ENCODE measurements at places on chromosomes 16 and 17. TPM values are rescaled to one million over a fixed set of nuclear protein-coding genes. Genes with fewer than 3 reads are reported as not detected.

DNA sequence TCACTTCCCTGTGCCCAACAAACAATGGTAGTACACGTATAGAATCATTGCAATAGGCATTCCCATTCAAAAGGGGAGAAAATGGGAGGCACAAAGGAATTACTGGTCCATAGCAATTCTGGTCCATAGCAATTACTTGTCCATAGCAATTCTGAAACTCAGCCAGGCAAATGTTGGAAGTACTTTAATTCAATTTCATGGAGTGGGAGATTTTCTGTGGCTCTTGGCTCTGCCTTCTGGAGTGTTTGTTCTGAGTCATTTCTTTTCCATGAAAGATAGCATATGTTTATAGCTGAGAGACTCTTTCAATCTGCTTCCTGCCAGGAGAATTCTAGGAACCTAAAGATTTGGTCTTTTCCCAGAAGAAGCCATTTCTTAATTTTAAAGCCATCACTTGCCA, 182.8 kb upstream of the ELAC2 start:
- no peak for DNase-seq

- DNase-seq = no peak
Measured at GRCh38 chr17:63282455-63282854, 163.7 kb downstream of the CYB561 start.

GRCh38 chr16:6602405-6602804, 730.2 kb upstream of the RBFOX1 start:
- DNase-seq = no peak

GRCh38 chr17:36686123-36686669, 84.8 kb downstream of the MRM1 start:
- no peak for DNase-seq

Gene ADORA2B
- total RNA-seq = 4.9 TPM

DNA sequence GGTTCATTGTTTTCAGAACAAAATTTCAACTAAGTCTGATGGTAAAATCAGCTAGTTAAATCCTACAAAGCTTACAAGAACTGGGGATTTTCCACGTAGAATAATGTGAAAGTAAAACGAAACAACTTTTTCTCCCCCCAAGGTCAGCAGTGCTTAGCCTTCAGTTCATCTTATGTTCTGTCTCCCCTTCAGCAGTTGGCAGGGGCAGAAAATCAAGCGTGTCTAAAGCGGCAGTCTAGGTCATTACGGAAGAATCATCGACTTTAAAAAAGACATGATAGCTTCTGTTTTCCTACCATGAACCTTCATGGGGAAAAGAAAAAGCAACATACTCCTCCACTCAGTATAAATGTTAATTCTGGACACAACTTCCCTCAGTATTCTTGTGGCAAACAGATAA, 50.7 kb downstream of the GNA13 start:
- DNase-seq = no peak

GRCh38 chr16:57343221-57343620, 15.4 kb upstream of the CCL22 start:
- DNase-seq = no peak

Gene LHX1
- total RNA-seq = not detected

Gene USP36
- 50.2 TPM for total RNA-seq

GRCh38 chr17:74257311-74257710, 16.7 kb upstream of the DNAI2 start:
- no peak for DNase-seq

GRCh38 chr16:50335196-50335958, 33.4 kb downstream of the BRD7 start:
- no peak for DNase-seq

GRCh38 chr17:9859781-9860180, 34.1 kb downstream of the GLP2R start:
- no peak for DNase-seq

DNA sequence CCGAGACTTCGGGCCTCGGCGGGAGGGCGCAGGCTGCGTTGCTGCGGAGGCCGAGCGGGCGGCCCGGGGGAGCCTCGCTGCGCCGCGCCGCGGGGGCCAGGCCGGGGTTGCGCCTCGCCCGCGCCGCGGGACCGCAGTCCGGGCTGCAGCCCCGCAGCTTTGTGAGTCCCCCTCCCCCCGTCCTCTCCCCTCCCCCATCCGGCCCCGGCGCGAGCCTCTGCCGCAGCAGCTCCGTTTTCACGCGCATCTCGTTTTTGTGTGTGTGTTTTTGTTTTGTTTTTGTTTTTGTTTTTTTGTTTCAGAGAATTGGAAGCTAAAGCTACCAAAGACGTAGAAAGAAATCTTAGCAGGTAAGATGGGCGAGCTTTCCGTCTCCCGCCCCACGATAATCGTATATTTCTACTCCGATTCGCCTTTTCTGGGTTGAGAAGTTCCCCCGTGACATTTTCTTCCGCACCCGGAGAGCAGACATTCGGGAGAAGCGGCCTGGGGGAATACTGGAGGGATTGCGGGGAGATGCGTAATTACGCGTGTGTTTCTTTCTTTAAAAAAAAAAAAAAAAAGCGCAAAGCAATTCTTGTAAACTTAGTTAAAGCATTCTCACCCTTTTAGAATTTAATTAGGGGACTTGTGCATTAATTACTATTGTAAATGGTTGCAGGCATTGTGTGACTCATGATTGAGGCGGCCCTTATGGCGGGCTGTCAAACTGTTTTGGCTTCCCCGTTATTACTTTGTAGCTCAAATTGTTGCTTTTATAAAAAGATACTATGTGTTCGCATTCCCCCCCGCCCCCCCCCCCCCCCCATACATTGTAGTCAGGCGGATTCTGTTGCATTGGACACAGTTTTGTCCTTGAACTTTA, 732 bp downstream of the TNRC6A start:
- DNase-seq = no peak

Gene GHDC
- 29.1 TPM for total RNA-seq

DNA sequence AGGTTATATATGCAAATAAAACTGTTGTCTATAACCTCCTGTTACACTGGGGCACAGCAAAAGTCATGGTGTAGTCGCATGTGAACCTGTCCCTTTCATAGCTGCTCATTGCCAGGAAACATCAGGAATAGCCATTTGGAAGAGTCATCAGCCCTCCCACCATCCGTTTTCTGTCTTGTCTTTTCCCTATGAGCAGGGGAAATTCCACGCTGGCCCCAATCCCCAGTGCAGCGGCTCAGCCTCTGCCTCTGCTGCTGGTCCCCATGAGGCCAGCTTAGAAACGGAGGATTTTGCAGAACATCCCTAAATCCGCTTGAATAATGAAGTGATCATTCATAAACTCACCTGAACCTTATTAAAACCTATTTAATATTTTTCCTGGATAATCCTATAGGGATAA, 10.5 kb downstream of the MAPT start:
- DNase-seq = no peak

DNA sequence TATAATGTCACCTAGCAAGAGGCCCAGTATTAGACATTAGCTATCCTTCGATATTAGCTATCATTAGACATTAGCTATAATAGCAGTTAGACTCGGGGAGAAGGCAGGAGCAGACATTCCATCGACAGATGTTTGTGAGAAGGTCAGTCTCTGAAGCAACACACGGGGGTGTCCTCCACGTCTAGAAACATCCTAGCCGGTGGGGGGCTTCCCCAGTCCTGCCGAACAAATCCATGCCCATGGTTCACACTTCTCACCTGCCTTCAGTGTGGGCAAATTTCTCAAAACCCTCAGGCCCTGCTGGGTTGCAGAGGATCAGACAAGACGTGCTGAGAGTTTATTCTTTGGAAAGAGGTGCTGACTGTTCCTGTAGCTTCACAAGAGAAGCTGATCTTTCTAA, 151.1 kb downstream of the IRF8 start:
- no peak for DNase-seq

DNA sequence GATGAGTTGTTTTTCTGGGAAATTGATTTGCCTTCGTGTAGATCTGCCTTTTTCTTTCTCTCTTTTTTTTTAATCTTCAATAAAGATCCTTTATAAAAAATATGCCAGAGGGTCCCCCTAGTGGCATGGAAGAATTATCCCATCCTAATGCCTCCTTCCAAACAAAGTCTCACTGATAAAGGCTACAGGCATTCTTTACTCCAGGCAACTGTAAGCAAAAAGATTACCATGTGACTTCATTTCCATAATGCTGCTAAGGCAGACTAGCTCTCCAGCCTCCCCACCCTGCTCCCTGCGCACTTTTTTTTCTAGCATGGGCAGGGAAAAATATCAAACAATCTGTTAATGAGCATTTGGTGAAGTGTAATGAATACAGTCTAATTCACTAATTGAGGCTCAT, 220.2 kb upstream of the CDH8 start:
- no peak for DNase-seq

GRCh38 chr17:6912110-6913051, 80.9 kb upstream of the TEKT1 start:
- DNase-seq = no peak

Gene DNAAF1
- total RNA-seq = 9.5 TPM

Gene CLEC3A
- total RNA-seq = 0.66 TPM

DNA sequence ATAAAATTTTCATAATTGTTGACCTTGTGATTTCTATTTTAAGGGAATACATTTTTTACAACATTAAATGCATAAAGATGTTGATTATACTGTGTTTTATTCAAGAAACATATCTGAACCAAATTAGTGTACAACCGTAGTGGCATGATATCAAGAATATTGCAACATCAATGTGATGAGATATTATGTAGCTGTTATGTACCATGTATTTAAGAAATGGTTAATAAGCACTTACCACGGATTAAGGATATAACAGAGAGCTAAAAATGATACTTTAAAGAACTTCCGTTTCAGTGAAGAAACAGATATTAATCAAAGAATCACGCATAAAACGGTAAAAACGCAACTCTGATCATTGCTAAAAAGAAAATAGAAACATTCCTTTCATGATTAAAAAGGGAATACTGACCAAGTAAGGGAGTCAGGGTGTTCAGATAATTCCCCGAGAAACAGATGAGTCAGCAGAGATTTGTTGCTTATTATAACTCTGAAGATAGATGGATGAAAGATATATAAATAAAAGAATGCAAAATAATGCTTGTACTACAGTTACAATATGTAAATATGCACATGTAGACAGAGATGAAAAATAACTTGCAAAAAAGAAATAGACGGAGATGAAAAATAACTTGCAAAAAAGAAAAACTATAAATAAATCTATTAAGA, 281.9 kb upstream of the MAF start:
- no peak for DNase-seq

DNA sequence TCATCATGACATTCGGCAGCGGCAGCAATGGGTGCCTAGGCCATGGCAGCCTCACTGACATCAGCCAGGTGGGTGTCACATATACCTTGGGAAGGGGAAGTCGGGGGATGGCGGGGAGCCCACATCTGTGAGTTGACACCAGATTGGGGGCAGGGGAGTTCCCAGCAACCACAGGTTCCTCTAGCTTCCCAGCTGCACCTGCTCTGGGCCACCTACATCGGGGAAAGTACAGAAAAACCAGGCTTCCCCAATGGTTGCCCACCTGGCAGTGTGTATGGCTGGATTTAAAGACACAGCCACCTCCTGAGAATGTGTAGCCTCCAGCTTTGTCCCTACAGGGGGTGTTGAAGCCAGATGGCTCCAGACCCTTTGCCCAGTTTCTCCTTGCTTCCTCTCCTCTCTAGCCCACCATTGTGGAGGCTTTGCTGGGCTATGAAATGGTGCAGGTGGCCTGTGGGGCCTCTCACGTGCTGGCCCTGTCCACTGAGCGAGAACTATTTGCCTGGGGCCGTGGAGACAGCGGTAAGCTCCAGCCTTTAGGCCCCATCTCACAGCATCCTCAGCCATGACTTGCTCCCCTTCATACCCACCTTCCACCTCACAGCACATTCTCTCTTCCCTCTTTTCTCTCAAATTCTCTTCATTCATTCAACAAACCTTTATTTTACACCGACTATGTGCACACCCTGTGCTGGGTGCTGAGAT, 5.0 kb upstream of the TRAF4 start:
- no peak for DNase-seq

DNA sequence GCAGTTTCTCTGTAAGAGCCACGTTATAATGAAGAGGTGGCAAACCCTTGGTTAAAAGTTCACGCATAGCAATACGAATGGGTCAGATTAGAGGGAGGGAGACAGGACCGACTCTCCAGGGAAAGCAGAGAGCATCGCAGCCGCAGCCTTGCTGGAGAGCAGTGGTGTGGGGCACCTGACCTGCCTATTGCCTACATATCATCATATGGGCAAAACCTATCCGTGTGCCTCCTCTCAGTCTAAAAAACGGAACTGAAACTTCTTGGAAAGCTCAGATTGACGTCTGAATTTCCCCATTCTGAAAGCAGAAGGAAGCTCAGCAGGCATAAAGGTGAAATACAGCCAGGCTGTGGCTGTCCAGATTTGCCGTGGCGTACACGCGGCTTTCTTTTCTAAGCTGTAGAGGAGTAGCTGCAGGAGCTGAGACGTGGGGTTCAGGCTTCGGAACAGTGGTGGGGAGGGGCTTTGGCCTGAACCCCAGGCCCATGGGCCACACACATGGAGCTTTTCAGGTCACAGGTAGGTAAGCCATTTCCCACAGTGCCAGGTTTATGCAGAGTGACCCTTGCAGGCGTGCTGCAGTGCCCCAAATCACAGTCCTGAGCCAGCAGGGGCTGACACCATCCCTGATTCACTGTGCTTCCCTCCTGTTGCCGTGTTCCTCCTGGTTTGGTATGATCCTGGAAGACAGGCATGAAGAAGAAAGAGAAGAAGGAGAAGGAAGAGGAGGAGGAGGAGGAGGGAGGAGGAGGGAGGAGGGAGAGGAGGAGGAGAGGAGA, 41.6 kb upstream of the TNRC6C start:
- DNase-seq = peak; percentile 34

DNA sequence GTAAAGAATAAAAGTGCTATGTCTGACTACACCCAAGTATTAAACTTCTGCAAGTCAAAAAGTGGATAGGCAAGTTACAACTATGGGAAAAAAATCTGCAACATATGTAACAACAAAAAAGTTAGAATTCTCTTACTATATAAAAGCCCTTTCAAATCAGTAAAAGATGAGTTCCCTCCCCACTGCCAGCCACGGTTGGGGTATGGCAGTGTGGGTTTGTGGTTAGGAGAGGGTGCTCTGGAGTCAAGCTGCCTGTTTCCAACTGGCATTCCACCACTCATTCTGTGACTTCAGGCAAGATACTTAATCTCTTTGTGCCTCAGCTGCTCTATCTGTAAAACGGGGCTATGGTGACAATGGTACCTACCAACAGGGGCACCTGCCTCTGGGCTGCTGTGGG, 26.6 kb upstream of the MFSD6L start:
- no peak for DNase-seq

- no peak for DNase-seq
Measured at GRCh38 chr17:4599505-4600281, 15.4 kb downstream of the SMTNL2 start.

- DNase-seq = no peak
Measured at GRCh38 chr17:4733073-4733531, 1.9 kb downstream of the MED11 start.

Gene DECR2
- 30.5 TPM for total RNA-seq

Measured in breast epithelium (tissue), 4 donors.